Transverse colon (tissue), 4 donors: ENCODE measurements at places on chromosomes 4 and X. TPM values are rescaled to one million over a fixed set of nuclear protein-coding genes. Genes with fewer than 3 reads are reported as not detected.

The ARAF gene
- total RNA-seq = 247 TPM

The UGT2B10 gene
- not detected for total RNA-seq

The XKRX gene
- total RNA-seq = 2.2 TPM

The LAMP2 gene
- total RNA-seq = 62.1 TPM

The KLKB1 gene
- total RNA-seq = not detected

The TMEM156 gene
- total RNA-seq = 0.96 TPM

The PPP2R2C gene
- 3.0 TPM for total RNA-seq

The IGFBP7 gene
- 132 TPM for total RNA-seq

The NAP1L2 gene
- total RNA-seq = 1.4 TPM

The F8A2 gene
- 2.1 TPM for total RNA-seq

The DDX53 gene
- not detected for total RNA-seq

The TRO gene
- 7.9 TPM for total RNA-seq

The BMP15 gene
- not detected for total RNA-seq

The FRG2 gene
- not detected for total RNA-seq

The ANOS1 gene
- not detected for total RNA-seq

The WDR19 gene
- 40.4 TPM for total RNA-seq

The PAGE4 gene
- not detected for total RNA-seq

The CCSER1 gene
- 13.3 TPM for total RNA-seq

The BRS3 gene
- total RNA-seq = not detected

The ADAMTS3 gene
- total RNA-seq = 0.14 TPM

The TCEAL5 gene
- 0.64 TPM for total RNA-seq

The TLR10 gene
- not detected for total RNA-seq

The EREG gene
- total RNA-seq = 4.0 TPM

The MND1 gene
- not detected for total RNA-seq

The MAP7D3 gene
- total RNA-seq = 6.5 TPM

The NDP gene
- total RNA-seq = not detected

The SNCA gene
- 7.8 TPM for total RNA-seq

The EDNRA gene
- total RNA-seq = 3.8 TPM

The SPATA4 gene
- not detected for total RNA-seq

The PABPC4L gene
- 0.32 TPM for total RNA-seq

The SLITRK4 gene
- 0.14 TPM for total RNA-seq

The TMEM128 gene
- 16.5 TPM for total RNA-seq

The CXCL11 gene
- not detected for total RNA-seq

The GLRA2 gene
- total RNA-seq = not detected

The TLR8 gene
- 1.3 TPM for total RNA-seq

The S100G gene
- not detected for total RNA-seq

The SH2D1A gene
- 0.14 TPM for total RNA-seq

The ZMAT1 gene
- total RNA-seq = 3.1 TPM

The VCX3B gene
- not detected for total RNA-seq

The ETDB gene
- not detected for total RNA-seq

The ARHGEF38 gene
- total RNA-seq = 16.5 TPM

The FGG gene
- total RNA-seq = not detected

The ATRX gene
- total RNA-seq = 57.9 TPM

The XAGE1B gene
- total RNA-seq = not detected

The CFAP99 gene
- total RNA-seq = 0.32 TPM

The TMEM150C gene
- 5.9 TPM for total RNA-seq

The INPP4B gene
- 32.2 TPM for total RNA-seq

The MAGIX gene
- total RNA-seq = 28.8 TPM

The NSD2 gene
- total RNA-seq = 197 TPM

The BEX5 gene
- not detected for total RNA-seq

The TCEAL6 gene
- not detected for total RNA-seq

The USP17L12 gene
- not detected for total RNA-seq
